ENCODE measurements at places on chromosomes 4 and X.

DNA sequence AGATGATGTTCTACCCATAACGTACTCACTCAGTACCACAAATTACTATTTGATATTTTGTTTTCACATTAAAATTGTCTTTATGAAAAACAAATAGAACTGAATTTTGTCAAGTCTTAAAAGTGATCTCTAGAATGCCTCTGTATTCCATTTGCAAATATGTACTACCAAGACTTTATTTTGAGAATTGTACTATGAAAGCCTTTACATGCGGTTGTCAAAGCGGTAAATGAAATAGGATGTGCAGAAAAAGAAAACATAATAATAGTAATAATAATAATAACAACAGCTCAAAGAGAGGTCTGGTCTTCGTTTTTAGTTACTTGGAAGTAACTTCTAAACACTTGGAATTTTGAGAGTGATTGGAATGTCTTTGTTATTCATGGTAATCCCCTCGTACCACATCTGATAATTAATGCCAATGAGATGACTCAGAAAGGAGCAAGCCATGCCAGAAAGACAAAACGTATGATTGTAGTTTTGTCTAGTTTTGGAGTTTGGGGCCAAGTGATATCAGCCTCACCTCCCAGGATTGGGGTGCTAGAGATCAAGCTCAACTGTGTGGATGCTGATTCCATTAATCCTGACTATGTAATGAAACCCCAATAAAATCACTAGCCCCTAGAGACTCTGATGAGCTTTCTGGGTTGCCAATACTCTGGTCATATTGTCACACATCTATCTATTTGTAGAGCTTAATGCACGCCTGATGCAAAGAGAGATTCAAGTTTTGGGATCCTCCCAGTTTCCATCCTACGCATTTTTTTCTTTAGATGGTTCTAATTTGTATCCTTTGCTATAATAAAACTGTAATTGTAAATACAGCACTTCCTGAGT is 20.2 kb upstream of the CTSO start:
- DNase-seq, result no peak

DNA sequence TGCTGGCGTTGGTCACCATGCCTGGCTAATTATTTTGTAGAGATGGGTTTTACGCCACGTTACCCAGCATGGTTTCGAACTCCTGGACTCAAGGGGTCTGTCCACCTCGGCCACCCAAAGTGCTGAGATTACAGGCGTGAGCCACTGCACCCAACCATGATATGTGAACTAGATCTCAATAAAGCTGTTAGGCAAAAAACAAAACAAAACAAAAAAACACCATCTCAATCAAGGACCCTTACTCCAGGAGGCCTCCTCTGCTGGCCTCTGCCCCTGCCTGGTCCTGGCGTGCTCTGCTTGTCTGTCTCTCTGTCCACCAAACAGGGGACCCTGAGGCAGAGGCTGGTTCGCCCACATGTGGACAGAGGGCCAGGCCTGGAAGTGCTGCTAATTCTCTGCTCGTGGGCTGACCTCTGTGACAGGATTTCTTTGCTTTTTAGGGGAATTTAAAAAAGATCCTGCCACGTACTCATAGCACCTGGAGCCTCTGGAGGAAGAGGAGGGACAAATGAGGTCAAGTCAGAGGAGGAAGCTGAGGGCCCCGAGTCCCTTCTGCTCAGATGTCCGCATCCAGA is 32.7 kb upstream of the WFS1 start:
- no peak for DNase-seq

DNA sequence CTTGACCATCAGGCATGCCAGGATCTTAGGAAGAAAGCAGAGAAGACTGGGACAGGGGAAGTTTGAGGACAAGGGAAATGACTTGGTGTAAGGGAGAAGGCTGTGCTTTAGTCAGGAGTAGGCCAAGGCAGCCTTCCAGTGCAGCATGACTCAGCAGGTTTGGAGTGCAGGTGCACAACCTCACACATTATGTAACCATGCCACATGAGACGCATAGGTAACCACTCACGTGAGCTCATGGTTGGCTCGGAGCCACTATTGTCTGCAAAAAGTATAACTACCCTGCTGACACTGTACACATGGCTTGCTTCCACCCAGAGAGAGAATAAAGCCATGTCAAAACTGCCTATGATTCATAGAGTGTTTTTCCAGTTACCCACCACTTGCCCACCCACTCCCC is 715.9 kb downstream of the SMARCA1 start:
- no peak for DNase-seq

- DNase-seq, result no peak
Observed at GRCh38 chrX:8345473-8345872, 119.2 kb upstream of the VCX3B start.

DNA sequence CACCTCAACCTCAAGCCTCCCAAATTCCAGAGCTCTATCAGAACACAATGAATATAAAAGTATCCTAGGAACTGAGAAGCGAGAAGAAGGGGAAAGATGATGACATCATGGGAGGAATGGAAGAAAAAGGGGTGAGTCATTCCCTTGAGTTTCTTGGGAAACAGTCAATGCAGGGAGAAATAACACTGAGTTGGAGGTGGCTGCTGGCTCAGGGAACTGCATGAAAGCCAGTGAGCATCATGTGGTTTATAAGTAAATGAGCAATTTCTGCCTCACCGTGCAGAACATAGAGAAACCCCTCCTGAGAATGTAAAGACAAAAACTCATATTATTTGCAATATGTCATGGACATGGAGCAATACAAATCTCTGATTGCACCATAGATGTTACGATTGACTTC is 73.3 kb downstream of the SHOX start:
- no peak for DNase-seq

DNA sequence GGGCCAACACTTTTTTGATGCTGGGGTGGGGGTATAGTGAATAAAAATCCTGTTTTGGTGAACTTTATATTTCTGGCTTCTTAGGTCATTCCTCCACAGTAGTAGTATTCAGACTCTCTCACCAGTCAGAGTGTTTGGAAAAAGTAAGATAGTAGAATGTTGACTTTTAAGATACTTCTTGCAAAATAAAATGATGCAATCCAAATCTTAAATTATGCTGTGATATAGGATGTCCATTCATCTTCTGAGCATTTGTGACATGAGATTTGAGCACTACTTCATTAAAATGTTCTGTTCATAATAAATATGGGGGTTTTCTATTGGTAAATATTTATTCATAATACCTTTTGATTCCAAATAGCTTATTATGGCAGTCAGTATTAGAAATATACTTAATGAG is 70.1 kb downstream of the BMP2K start:
- DNase-seq, result no peak

DNA sequence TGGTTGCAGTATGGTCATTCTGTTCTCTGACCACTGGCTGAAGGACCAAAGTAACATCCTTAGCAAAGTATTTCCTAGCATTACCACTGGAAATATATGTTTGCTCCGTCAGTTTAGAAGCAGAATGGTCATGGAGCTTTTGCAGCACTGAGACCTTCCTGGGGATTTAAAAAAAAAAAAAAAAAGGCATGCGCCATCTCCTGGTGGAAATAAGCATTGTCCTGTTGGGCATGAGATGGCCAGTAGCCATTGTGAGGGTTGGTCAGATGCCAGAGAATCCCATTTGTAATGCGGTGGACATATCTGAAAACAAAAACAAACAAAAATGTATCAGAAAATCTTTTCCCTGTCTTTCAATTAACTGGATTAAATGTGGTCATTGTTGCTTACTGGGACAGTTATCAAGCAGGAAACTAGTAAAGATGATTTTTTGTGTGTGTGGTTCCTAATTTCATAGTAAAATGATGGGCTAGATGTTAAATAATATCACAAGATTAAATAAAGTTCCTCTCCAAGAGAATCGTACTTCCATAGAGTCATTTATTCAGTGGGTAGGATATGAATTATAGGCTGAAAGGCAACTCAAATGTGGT is 139.6 kb downstream of the SOWAHB start:
- DNase-seq, result no peak

DNA sequence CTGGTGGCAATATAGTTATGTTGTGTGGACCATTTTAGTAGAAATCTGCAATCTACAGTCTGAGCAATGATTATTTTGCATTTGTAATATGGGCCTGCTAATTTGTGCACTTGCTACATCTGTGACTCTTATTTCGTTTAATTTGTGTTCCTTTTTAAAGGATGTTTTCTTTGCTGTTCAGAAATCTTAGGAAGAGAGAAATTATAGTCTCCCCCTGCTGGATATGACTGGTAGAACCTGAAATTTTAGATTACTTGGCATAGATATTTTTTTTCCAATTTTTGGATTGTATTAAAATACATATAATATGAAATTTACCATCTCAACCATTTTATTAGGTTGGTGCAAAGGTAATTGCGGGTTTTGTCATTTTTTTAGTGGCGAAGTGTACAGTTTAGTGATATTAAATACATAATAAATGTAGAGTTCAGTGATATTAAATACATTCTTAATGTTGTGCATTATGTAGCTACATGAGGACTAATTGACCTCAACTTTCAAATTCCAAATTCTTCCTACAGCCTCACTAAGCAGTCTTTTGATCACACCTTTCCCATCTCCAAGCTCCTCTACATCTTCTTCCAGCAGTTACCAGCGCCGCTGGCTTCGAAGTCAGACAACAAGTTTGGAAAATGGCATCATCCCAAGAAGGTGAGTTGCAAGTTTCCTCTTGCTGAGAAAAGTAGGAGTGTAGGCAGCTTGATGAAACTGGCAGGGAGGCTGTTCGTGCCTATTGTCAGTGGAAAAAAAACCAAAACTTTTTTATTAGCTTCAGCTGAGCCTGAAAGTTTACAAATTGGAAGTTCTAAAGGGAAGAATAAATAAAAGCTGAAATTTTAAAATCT is 82.2 kb downstream of the FNIP2 start:
- DNase-seq, result peak; percentile 45
